ENCODE measurements at places on chromosomes 6 and 20. TPM values are rescaled to one million over a fixed set of nuclear protein-coding genes. Genes with fewer than 3 reads are reported as not detected.
A peak's percentile ranks its signal among the peaks of the same experiment; 100 is the strongest.

Gene SIM1
- not detected for total RNA-seq

- H3K27ac ChIP-seq, result no peak overlapping the region
- H3K4me1 ChIP-seq, result peaks cover 8% of the 10 kb centered on the region
- H3K36me3 ChIP-seq, result no peaks in the 10 kb centered on the region
- H3K27me3 ChIP-seq, result no peaks in the 10 kb centered on the region
- no peak overlapping the region for H3K4me3 ChIP-seq
- DNase-seq, result no peak
Measured at GRCh38 chr6:167734662-167735083, 92.0 kb upstream of the AFDN start.

GRCh38 chr20:41619360-41620100 is 1.4 kb upstream of the CHD6 start:
- no peak for DNase-seq
- H3K27ac ChIP-seq, result peak overlapping the region; percentile 82
- H3K4me3 ChIP-seq, result peak overlapping the region; percentile 80
- no peaks in the 10 kb centered on the region for H3K27me3 ChIP-seq

Gene CRISP3
- 0.33 TPM for total RNA-seq

GRCh38 chr20:40966103-40966502 is 62.5 kb upstream of the TOP1 start:
- peak; percentile 55 for DNase-seq
- H3K27ac ChIP-seq, result no peak overlapping the region
- no peaks in the 10 kb centered on the region for H3K27me3 ChIP-seq
- H3K4me3 ChIP-seq, result no peak overlapping the region
- H3K4me1 ChIP-seq, result no peaks in the 10 kb centered on the region
- no peaks in the 10 kb centered on the region for H3K36me3 ChIP-seq

- no peaks in the 10 kb centered on the region for H3K36me3 ChIP-seq
- DNase-seq, result no peak
- H3K27ac ChIP-seq, result no peak overlapping the region
- no peak overlapping the region for H3K4me3 ChIP-seq
- H3K27me3 ChIP-seq, result no peaks in the 10 kb centered on the region
- H3K4me1 ChIP-seq, result peaks cover 7% of the 10 kb centered on the region
Measured at GRCh38 chr6:78910010-78910409, 42.7 kb downstream of the IRAK1BP1 start.

Gene ZKSCAN3
- total RNA-seq, result 10.4 TPM

- no peaks in the 10 kb centered on the region for H3K36me3 ChIP-seq
- H3K27ac ChIP-seq, result peak overlapping the region; percentile 31
- no peak for DNase-seq
- H3K27me3 ChIP-seq, result no peaks in the 10 kb centered on the region
- no peak overlapping the region for H3K4me3 ChIP-seq
- H3K4me1 ChIP-seq, result peaks cover 20% of the 10 kb centered on the region
Measured at GRCh38 chr20:53652090-53652858, 58.6 kb upstream of the ZNF217 start.

Gene SEMG2
- total RNA-seq, result not detected

DNA sequence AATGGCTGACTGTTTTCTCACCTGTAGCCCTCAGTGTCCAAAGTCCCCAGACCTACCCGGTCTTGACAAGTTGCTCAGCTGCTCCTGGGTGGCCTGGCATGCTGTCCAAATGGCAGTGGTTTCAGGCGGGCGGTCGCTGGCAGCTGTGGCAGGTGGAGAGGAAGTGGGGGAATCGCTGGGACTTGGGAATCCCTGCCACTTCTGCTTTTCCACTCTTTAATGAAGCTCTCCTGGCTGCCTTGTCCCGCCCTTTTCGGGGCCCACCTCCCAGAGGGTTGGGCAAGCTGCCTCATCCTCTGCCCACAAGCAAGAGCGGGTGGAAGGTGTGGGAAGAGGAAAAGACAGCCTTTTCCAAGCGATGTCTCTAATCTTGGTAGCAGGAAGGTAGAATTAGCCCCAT is at the start of gene OCSTAMP:
TSS of gene OCSTAMP (minus strand) at position 194 of the 400 bp plus-strand sequence. CDS start at position 100, 94 bp downstream.
- no peak within 1 kb of the TSS for H3K4me3 ChIP-seq
- DNase-seq, result no peak
- no peaks in the 10 kb centered on the region for H3K36me3 ChIP-seq
- H3K4me1 ChIP-seq, result no peaks in the 10 kb centered on the region
- no peaks in the 10 kb centered on the region for H3K27me3 ChIP-seq

GRCh38 chr6:161696801-161697200 is 422.9 kb upstream of the AGPAT4 start:
- H3K4me1 ChIP-seq, result no peaks in the 10 kb centered on the region
- no peaks in the 10 kb centered on the region for H3K27me3 ChIP-seq
- no peak overlapping the region for H3K27ac ChIP-seq
- no peak for DNase-seq

Gene CPNE5
- total RNA-seq, result 3.0 TPM

Gene MEI4
- not detected for total RNA-seq

Gene C6orf141
- 2.4 TPM for total RNA-seq

Gene FHL5
- total RNA-seq, result 21.5 TPM

Gene SGK2
- 0.42 TPM for total RNA-seq

DNA sequence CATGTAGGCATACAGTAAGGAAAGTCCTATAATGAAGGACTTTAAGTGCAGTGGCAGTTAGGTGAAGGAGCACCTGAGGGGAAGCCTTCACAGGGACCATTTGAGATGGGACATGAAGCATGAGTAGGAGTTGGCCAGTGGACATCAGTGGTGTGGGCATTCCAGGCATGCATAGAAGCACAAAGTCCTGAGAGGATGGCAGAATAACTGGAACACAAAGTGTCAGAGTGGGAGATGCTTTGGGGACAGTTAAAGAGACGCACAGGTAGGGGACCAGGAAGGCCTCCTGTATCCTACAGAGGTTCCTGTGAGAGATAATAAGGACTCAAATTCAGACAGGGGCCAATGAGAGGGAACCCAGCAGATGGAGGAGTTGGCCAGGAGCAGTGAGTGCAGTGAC is 26.4 kb upstream of the EFHC1 start:
- no peak overlapping the region for H3K27ac ChIP-seq
- peaks cover 16% of the 10 kb centered on the region for H3K4me1 ChIP-seq
- DNase-seq, result no peak
- H3K36me3 ChIP-seq, result no peaks in the 10 kb centered on the region

Gene FRS3
- total RNA-seq, result 6.4 TPM

Gene MYBL2
- 0.11 TPM for total RNA-seq

DNA sequence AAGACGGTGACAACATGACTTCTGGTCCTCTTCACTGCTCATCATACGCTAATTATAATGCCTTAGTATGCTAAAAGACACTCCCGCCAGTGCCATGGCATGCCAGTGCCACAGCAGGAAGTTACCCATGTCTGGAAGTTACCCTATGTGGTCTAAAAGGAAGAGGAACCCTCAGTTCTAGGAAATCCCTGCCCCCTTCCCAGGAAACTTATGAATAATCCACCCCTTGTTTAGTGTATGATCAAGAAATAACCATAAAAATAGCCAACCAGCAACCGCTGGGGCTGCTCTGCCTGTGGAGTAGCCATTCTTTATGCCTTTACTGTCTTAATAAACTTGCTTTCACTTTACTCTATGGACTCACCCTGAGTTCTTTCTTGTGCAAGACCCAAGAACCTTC is 15.8 kb upstream of the SERPINB9 start:
- H3K27me3 ChIP-seq, result no peaks in the 10 kb centered on the region
- no peak overlapping the region for H3K4me3 ChIP-seq
- H3K27ac ChIP-seq, result no peak overlapping the region

GRCh38 chr6:63213325-63213724 is 2.1 kb downstream of the FKBP1C start:
- no peaks in the 10 kb centered on the region for H3K36me3 ChIP-seq
- H3K4me1 ChIP-seq, result no peaks in the 10 kb centered on the region
- DNase-seq, result no peak
- H3K4me3 ChIP-seq, result no peak overlapping the region
- H3K27me3 ChIP-seq, result no peaks in the 10 kb centered on the region

GRCh38 chr6:41182069-41183034 is 18.6 kb downstream of the TREML2 start:
- no peaks in the 10 kb centered on the region for H3K36me3 ChIP-seq
- H3K4me1 ChIP-seq, result no peaks in the 10 kb centered on the region
- no peak for DNase-seq
- no peaks in the 10 kb centered on the region for H3K27me3 ChIP-seq
- no peak overlapping the region for H3K4me3 ChIP-seq
- H3K27ac ChIP-seq, result no peak overlapping the region

- no peak overlapping the region for H3K27ac ChIP-seq
- H3K4me1 ChIP-seq, result peaks cover 20% of the 10 kb centered on the region
- no peak for DNase-seq
- no peaks in the 10 kb centered on the region for H3K27me3 ChIP-seq
Measured at GRCh38 chr20:37207171-37207570, 27.8 kb upstream of the MROH8 start.

DNA sequence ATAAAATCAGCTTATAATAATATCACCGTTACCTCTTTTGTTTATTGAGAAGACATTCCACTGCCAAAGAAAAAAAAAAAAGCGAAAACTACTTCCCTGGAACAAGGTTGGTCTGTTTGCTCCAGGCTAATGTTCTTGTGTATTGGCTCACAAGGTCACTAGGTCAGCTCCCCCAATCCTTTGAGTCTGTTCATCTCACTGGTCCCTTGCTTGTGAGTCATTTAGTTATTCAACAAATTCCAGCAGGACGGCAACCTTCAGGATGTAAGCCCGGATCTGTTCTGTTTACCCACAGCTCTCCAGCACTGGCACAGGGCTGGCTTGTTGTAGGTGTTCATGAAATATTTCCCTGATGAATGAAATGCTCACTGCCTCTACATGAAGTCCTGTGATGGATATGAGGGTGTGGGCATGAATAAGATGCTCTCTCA is 3.3 kb downstream of the ARHGAP40 start:
- no peak overlapping the region for H3K4me3 ChIP-seq
- no peaks in the 10 kb centered on the region for H3K27me3 ChIP-seq
- no peak overlapping the region for H3K27ac ChIP-seq
- no peak for DNase-seq
- H3K36me3 ChIP-seq, result no peaks in the 10 kb centered on the region
- H3K4me1 ChIP-seq, result peaks cover 4% of the 10 kb centered on the region

DNA sequence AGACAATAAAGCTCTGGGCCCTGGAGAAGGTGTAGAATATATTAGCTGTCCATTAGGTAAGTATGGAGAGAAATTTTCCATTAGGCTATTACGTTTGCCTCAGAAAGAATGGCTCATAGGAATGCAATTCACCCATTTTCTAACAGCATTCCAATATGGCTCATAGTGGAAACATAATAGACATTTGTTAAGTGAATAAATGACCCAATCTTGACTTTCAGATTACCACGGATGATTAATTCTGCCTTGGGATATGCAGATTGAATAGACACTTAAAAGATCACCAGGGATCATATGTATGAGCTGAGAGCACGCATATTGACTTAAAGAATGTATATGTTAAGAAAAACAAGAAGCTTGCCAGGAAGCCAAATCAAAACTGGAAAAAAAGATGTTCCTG is 209.1 kb upstream of the CDYL start:
- H3K27me3 ChIP-seq, result no peaks in the 10 kb centered on the region
- DNase-seq, result no peak
- no peak overlapping the region for H3K4me3 ChIP-seq

- H3K36me3 ChIP-seq, result no peaks in the 10 kb centered on the region
- H3K4me3 ChIP-seq, result no peak overlapping the region
- H3K4me1 ChIP-seq, result peaks cover 22% of the 10 kb centered on the region
Measured at GRCh38 chr6:3882431-3882830, 33.3 kb downstream of the FAM50B start.

GRCh38 chr6:20539387-20539786 is 5.1 kb downstream of the CDKAL1 start:
- no peak overlapping the region for H3K27ac ChIP-seq
- DNase-seq, result no peak
- H3K4me3 ChIP-seq, result no peak overlapping the region
- H3K36me3 ChIP-seq, result no peaks in the 10 kb centered on the region
- no peaks in the 10 kb centered on the region for H3K27me3 ChIP-seq

DNA sequence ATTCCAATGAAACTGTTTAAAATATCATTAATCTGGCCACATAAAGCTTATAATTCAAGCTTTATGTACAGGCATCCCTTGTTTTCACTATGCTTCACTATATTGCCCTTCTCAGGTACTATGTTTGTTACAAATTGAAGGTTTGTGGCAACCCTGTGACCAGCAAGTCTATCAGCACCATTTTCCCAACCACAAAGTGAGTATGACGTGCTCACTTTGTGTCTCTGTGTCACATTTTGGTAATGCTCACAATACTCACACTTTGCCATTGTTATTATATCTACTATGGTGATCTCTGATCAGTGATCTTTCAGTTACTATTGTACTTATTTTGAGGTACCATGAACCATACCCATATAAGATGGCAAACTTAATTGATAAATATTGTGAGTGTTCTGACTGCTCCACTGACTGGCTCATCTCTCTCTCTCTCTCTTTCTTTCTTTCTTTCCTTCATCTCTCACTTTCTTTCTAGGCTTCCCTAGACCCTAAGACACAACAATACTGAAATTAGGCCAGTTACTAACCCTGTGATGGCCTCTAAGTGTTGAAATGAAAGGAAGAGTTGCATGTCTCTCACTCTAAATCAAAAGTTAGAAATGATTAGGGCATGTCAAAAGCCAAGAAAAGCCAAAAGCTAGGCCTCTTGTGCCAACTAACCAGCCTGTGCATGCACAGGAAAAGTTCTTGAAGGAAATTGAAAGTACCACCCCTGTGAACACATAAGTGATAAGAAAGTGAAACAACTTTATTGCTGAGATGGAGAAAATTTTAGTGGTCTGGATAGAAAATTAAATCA is 227.9 kb downstream of the BCAS1 start:
- H3K4me1 ChIP-seq, result peaks cover 3% of the 10 kb centered on the region
- no peak overlapping the region for H3K27ac ChIP-seq
- no peak for DNase-seq
- no peak overlapping the region for H3K4me3 ChIP-seq
- H3K27me3 ChIP-seq, result no peaks in the 10 kb centered on the region
- no peaks in the 10 kb centered on the region for H3K36me3 ChIP-seq

GRCh38 chr20:20198011-20198410 is 145.7 kb downstream of the CFAP61 start:
- DNase-seq, result no peak
- H3K27me3 ChIP-seq, result no peaks in the 10 kb centered on the region
- H3K4me1 ChIP-seq, result no peaks in the 10 kb centered on the region
- no peaks in the 10 kb centered on the region for H3K36me3 ChIP-seq
- H3K4me3 ChIP-seq, result no peak overlapping the region
- no peak overlapping the region for H3K27ac ChIP-seq

- H3K4me3 ChIP-seq, result peak overlapping the region; percentile 79
- peak overlapping the region; percentile 97 for H3K27ac ChIP-seq
- H3K27me3 ChIP-seq, result no peaks in the 10 kb centered on the region
- DNase-seq, result peak; percentile 98
- peaks cover 39% of the 10 kb centered on the region for H3K36me3 ChIP-seq
- peaks cover 60% of the 10 kb centered on the region for H3K4me1 ChIP-seq
Measured at GRCh38 chr6:31652925-31653724, 664 bp upstream of the BAG6 start.

- H3K27me3 ChIP-seq, result no peaks in the 10 kb centered on the region
- no peak overlapping the region for H3K27ac ChIP-seq
- no peak overlapping the region for H3K4me3 ChIP-seq
- H3K36me3 ChIP-seq, result peaks cover 42% of the 10 kb centered on the region
- no peak for DNase-seq
Measured at GRCh38 chr6:75657327-75657726, 55.6 kb downstream of the SENP6 start.

- no peak overlapping the region for H3K4me3 ChIP-seq
- no peaks in the 10 kb centered on the region for H3K36me3 ChIP-seq
- DNase-seq, result peak; percentile 19
- no peaks in the 10 kb centered on the region for H3K27me3 ChIP-seq
- no peaks in the 10 kb centered on the region for H3K4me1 ChIP-seq
Measured at GRCh38 chr20:13105864-13106457, 97.2 kb downstream of the SPTLC3 start.

Measured in esophagus muscularis mucosa (tissue), 4 donors.